Activated CD4-positive, alpha-beta T cell treated with anti-CD3 and anti-CD28 coated beads for 48 hours (primary cell): ENCODE measurements at places on chromosomes 16 and 17.

DNA sequence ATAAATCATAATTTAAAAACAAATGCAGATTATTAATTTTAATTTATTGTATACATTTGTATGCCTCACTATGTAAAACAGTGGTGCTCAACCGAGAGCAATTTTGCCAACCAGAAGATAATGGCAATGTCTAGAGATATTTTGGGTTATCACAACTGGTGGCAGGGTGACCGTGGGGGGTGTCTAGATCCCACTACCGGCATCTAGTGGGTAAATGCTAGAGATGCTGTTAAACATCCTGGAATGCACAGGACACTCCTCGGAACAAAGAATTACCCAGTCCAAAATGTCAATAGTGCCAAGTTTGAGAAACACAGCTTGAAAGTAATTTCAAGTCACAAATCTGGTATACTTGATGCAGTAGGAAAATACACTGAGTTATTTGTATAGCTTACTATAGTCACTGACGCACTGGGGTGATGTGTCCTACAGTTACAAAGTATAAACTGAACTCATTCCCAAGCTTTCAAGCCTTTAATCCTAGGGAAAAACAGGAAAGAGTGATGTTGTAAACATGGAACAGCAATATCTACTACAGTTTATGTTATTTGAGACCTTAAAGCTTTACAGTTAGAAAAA is 133.5 kb downstream of the BRIP1 start:
- DNase-seq: no peak

DNA sequence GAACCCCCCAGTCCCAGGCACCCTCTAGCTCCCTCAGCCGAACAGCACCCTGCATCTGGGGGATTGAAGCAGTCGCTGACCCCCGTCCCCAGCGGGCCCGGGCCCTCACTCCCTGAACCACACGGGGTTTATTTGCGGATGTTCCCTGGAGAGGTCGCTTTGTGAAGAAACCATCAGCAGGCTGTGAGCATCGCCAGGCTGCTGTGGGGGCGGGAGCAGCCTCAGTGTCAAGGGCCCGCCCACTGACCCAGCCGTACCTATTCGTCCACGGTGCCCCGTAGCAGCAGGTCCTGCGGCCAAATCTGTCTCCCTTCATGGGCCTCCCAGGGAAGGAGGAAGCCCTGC is 6.4 kb upstream of the RAB40C start:
- no peak for DNase-seq

DNA sequence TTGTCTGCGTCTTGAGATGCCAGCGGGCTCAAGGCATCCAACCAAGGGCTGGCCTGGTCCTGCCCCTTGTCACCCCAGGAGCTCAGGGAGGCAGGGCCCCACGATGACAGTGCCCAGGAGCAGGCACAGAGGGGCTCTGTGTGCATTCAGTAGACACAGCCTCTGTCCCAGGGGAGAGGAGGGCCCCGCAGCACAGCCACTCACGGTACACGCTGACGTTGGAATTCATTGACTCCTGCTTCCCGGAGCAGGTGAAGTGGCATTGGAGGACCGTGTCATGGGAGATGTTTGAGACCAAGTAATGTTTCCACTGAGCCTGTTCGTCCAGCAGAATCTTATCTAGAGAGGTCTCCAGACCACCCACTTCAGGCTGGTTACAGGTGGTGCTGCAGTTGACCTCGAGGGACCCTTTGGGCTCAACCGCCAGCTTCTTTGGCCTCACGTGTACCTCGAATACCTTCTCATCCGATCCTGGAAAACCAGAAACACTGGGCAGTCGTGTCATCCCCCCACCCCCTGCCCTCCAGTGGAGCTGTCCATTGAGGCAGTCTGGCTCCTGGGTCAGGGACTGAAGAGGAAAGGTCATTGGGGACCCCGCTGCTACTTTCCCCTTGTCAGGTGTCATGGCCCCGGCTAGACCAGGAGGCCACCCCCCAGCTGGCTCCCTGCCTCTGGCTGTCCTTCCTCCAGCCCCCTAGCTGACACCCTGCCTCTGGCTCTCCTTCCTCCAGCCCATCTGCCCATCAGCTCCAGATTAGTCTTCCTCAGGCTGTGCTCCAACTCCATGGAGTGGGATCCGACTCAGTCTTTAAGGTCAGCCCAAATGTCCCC is 7.0 kb downstream of the PRR29 start:
- peak; percentile 1 for DNase-seq

- peak; percentile 58 for DNase-seq
Measured at GRCh38 chr17:64984851-64985521, 65.7 kb upstream of the LRRC37A3 start.
